ENCODE measurements at places on chromosomes 11 and 22.

DNA sequence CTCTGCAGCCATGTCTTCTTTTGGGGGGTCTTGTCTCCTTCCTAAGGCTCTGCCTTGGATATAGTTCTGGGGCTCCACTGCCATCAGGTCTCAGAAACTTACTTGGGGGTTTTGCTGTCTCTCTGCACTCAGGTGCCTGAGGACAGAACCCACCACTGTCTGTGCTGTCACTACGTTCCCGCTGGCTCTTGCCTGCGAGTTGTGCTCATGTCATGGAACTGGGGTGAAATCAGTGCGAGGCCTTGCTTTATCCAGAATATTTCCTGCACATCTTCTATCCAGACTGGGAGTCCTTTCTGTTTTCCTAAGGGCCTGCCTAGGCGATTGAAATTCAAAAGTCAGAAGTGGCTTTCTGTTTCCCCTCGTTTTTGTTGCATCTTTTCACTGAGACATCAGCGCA is 6.6 kb upstream of the USP2 start:
- no peak for DNase-seq

- no peak for DNase-seq
Observed at GRCh38 chr11:134355656-134356055, 23.9 kb downstream of the GLB1L2 start.

GRCh38 chr11:3086671-3087150 is 29.5 kb upstream of the CARS1 start:
- DNase-seq, result no peak

- peak; percentile 69 for DNase-seq
Observed at GRCh38 chr11:88555829-88556202, 218.3 kb upstream of the CTSC start.

GRCh38 chr22:24181088-24181995 is at the start of gene SUSD2:
TSS of gene SUSD2 (plus strand) at chr22:24181487. CDS start at chr22:24181520, 33 bp downstream.
- DNase-seq, result no peak

DNA sequence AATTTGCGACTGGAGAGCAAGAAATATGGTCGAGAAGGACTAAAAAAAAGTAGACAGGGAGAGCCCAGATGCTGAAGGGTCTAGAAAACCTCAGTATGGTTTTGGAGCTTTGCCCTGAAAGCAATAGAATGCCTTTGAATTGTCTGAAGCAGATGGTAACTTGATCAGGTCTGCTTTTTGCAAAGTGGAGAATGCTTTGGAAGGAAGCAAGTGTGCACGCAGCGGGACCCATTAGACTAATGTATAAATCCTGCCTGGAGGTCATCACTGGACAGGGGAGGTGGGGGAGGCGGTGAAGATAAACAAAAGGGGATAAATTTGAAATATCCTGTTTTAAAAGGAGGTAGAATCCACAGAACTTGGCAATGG is 757 bp upstream of the HINFP start:
- DNase-seq, result peak; percentile 65

- no peak for DNase-seq
Observed at GRCh38 chr11:130519128-130519932, 70.9 kb downstream of the ADAMTS15 start.

DNA sequence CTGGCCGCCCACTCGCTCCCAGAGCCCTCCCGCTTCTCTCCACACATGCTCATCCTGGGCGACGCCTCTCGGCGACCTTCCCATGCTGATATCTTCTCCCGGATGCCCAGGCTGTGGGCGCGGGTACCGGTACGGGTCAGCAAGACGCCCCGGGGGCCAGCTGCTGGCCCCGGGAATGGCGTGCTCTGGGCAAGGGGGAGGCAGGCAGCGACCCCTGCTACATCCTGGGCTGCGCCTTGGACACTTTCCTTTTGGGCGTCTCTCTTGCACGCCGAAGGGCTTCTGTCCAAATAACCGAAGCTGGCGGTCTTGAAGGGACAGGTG is 48.1 kb downstream of the RPL27A start:
- DNase-seq, result no peak
